Stimulated activated CD4-positive, alpha-beta T cell treated with anti-CD3 and anti-CD28 coated beads, Interleukin-4, amount 100 ng/mL, for 48 hours (primary cell): ENCODE measurements at places on chromosomes 3 and 15.

DNA sequence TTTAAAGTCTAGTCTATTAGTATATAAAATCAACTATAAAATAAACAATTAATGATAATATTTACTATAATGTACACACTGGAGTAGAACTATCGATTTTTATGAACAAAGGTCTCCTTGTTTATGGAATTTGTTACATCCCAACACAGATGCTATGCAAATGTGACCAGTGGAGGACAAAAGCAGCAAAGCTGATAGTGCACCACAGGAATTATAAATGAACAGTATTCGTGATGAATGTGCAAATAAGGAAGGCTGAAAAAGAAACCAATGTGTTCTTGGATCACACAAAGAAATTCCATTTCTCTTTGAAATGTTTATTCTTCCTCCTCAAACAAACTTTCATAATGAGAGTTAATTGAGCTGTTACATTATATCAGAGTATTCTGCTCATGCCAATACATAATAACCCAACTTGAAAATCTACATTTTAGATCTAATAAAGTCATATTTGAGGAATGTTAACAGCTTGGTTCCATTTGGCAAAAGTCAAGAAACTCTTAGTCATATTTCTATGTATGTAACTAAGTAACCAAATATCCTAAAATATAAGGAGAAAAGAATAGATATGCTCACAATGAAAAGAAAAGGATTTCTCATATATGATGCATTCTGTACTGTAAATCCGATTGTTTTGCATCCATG lies 79.3 kb downstream of the NEK10 start:
- DNase-seq, result no peak

- DNase-seq, result peak; percentile 56
Measured at GRCh38 chr3:12719984-12720898, 38.8 kb downstream of the TMEM40 start.

GRCh38 chr3:88221726-88222125 lies 72.0 kb downstream of the C3orf38 start:
- DNase-seq, result no peak

DNA sequence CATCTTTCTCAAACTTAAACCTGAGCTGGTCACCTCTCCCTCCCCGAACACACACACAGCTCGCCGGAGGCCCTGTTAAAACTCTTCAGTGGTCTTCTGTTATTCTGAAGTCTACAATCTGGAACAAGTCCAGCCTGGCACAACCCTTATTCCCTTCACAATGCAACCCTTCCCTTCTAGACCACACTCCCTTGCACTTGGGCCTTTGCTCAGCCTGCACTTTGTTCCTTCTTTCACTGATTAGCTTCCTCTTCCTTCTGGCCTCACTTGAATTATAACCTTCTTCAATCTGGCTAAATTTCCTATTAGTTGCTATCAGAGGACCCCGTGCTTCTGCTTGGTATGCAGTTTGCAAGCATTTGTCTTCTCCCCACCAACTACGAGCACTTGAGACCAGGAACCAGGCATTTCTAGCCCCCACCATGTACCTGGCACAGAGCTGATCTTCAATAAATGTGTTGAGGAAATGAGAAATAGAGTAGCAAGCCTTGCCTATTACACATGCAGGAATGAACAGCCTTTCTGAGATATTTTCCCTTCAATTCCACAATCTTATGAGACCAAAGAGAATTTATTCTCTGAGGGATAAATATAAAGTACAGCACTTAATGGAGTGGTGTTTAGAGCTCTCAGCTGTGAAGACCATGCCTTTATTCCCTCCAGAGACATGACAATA lies 663.1 kb upstream of the ADAMTS9 start:
- no peak for DNase-seq

GRCh38 chr3:21377071-21377769 lies 373.8 kb downstream of the ZNF385D start:
- DNase-seq, result no peak

DNA sequence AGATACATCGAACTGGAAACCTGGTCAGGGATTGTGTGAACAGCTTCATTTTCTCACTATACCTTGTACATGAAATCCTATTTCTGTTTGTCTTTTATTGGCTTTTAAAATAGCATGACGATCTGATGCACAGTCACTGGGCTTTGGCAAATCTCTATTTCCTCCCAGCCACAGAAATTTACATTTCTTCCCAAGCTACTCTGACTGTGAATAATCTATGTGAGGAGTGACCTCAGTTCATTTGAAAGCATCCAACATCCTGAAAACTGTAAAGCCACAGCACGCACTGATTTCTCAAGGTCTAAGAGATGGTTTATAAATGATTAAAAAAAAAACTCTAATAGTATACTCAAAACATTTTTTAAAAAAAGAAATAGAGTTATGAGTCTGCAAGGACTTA lies 450.3 kb downstream of the IL5RA start:
- DNase-seq, result no peak

- DNase-seq, result no peak
Measured at GRCh38 chr15:81002331-81003096, 1.8 kb downstream of the TLNRD1 start.

- DNase-seq, result no peak
Measured at GRCh38 chr3:127888564-127889107, 26.4 kb upstream of the KBTBD12 start.

GRCh38 chr3:193757457-193757856 lies 164.4 kb downstream of the OPA1 start:
- DNase-seq, result no peak

- DNase-seq, result no peak
Measured at GRCh38 chr3:105606016-105606415, 239.3 kb downstream of the ALCAM start.

- DNase-seq, result no peak
Measured at GRCh38 chr3:104878395-104878794, 488.3 kb upstream of the ALCAM start.

DNA sequence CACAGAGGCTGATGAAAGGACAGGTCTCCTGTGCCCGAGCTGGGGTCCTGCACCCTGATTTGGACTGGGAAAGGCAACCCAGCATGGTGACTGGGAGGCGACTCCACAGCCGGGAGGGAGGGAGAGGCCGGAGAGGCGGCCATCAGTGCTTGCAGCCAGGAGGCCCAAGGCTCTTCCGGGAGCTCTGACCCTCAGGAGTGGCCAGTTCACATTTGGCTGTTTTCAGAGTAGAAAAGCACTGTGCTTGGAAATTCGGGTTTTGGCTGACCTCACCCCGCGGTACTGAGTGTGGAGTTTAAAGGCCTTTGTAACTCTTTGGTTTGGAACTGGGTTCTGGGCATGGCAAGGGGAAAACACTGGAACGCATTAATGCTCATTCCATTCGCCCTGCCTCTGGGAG lies 31.9 kb downstream of the SMAD6 start:
- no peak for DNase-seq

DNA sequence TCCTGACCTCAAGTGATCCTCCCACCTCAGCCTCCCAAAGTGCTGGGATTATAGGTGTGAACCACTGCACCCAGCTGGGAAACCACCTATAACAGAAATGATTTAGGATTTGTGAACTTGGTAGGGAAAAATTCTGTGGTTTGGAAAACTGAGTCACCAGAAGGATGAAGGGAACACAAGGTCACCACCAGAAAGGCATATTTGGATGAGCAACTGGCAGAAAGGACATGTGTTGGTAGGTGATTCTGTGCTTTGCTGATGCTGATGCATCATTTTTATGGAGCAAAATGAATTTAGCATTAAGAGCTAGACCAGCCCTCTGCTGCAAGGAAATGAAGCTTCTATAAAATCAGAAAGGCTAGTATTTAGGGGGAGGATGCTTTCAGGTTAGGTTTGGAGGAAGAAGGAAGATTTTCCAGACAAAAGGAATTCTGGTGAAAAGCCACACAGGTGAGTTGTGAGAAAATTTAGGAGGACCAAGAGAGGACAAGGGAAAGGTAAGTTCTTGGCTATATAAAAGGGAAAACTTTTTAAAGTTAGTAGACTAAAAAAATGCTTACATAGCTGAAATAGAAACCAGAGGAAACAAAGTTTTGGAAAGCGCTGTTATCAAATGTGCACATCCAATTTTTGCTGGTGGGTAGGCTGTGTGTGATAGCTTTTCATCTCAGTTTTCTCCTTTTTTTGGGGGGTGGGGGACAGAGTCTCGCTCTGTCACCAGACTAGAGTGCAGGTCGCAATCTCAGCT lies 3.6 kb downstream of the PXK start:
- no peak for DNase-seq

GRCh38 chr15:60419753-60420152 lies 22.0 kb upstream of the ANXA2 start:
- DNase-seq, result no peak

- no peak for DNase-seq
Measured at GRCh38 chr3:182245059-182245458, 533.3 kb downstream of the SOX2 start.

DNA sequence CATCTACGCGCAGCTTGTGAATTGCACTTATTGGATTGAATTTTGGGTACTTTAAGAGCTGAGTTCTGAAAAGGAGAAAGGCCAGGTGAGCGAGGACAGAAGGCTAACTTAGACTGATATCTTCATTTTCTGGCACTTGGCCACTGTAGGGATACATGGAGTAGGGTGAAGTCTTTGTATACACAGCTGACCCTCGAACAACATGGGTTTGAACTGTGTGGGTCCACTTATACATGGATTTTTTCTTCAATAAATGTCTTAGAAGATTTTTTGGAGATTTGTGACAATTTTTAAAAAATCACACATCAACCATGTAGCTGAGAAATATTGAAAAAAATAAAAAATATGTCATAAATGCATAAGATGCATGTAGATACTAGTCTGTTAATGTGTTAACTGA lies 18.3 kb downstream of the PTPRG start:
- DNase-seq, result no peak

DNA sequence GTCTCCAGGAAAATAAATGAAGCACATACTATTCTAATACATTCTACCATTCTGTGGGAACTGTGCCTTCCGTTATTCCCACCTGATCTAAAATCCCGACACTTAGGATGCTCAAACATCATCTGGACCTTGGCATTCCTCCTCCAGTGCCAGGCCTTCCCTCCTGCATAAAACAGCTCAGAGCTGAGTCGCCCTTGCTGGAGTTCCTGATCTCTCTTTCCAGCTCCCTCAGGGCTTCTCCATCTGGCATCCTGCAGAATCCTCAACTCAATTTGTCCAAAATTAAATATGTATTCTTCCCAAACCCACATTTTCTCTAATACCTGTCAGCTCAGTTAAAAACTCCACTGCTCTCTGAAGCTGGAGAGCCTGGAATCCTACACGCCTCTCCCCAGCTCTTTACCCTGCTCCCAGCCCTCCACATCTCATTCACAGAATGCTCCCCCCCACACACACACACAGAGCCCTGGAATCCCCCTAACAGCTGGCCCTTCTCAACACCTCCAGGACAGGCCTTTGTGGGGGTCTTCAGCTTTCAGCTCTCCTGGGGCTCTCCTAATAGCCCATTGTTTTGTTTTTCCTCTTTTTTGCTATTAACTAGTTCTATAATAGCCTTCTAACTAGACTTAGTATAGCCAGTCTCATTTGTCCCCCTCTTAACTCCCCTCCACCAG lies 78.5 kb downstream of the HMG20A start:
- DNase-seq, result no peak

DNA sequence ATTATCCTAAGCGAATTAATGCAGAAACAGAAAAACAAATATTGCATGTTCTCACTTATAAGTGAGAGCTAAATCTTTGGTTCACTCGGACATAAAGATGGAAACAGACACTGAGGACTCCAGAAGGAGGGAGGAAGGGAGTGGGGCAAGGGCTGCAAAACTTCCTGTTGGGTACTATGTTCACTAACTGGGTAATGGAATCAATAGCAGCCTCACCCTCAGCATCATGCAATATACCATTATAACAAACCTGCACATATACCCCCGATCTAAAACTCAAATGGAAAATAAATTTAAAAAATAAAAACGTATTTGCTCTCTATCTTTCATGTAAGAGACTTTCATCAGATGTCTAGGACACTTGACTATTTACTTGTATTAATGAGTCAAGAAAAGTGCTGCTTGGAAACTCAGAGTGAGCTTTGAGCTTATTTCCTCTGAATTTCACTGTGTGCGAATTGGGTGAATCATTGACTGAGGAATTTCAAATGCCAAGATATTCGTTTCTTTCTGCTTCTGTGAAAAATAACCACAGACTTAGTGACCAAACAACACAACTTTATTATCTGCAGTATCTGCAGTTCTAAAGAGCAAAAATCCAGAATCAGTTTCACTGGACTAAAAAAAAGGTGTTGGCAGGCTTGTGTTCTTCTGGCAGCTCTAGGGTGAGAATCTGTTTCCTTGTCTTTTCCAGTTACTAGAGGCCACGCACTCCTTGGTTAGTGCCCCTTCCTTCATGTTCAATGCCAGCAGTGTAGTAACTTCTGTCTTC lies 18.4 kb downstream of the TM4SF18 start:
- DNase-seq, result no peak

GRCh38 chr15:40259021-40259420 lies 20.2 kb downstream of the PAK6 start:
- no peak for DNase-seq

GRCh38 chr15:84079885-84080777 lies 155.4 kb upstream of the GOLGA6L4 start:
- peak; percentile 16 for DNase-seq

DNA sequence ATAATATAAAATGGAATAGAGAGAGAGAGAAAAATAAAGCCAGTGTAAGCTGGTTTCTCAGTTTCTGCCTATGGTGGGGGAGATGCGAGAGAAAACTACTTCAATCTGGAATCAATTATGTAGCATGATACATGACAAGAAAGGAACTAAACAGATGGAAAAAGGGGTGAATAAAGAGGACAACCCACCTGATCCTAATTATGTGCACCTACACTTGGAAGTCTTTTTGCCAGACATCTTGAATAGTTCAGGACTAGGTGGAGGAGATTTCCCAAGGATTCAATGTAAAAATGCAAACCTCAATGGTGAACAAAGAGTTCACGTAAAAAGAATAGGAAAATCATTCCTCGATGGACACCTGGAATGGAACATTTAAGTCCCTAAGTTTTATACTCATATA lies 524.4 kb upstream of the RGMA start:
- no peak for DNase-seq

DNA sequence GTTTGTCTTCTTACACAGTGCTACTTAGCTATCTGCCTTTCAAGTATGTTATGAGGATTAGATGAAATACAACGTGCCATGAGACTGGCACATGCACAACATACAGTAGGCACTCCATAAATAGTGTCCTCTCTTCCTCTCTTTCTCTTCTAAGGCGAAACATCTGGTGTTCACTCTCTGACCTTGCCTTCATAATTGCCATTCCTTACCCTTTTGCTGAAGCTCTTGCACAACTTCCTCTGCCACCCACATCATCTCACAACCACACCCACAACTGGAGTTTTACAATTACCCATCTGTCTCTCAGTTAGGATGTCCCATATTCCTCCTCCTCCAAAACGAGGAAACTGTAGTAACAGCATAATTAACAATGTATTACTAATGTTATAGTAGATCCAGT lies 26.4 kb upstream of the ACP3 start:
- no peak for DNase-seq

DNA sequence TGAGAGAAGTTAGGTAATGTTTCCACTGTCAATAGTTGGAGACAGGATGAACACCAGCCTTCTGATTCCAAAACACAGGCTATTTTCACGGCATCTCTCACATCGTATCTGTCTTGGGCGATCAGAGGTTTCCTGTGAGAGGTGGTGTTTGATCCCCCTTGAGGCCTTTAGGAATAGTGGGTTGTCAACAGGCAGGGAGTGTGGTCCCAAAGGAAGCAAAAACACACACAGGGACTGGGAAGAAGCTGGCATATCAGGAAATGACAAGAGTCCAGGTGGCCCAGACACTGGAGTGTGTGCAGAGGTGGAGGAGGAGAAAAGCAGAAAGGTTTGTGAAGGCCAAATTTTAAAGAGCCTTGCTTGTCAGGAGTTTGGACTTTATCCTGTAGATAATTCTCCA lies 6.6 kb upstream of the MAGEF1 start:
- DNase-seq, result no peak
